ENCODE measurements at places on chromosomes 1 and 21. TPM values are rescaled to one million over a fixed set of nuclear protein-coding genes. Genes with fewer than 3 reads are reported as not detected.

ELAPOR1 gene
- total RNA-seq, result 0.19 TPM

TEKT2 gene
- not detected for total RNA-seq

FAM163A gene
- total RNA-seq, result 0.16 TPM

DYNLT5 gene
- total RNA-seq, result 3.1 TPM

RIPPLY3 gene
- total RNA-seq, result not detected

CHI3L2 gene
- total RNA-seq, result 1.1 TPM

EPHB2 gene
- 2.0 TPM for total RNA-seq

S100A7A gene
- total RNA-seq, result not detected

LHX8 gene
- total RNA-seq, result not detected

MYCL gene
- total RNA-seq, result 0.44 TPM

RAVER2 gene
- 23.8 TPM for total RNA-seq
